ENCODE measurements at places on chromosomes 13 and 19.

DNA sequence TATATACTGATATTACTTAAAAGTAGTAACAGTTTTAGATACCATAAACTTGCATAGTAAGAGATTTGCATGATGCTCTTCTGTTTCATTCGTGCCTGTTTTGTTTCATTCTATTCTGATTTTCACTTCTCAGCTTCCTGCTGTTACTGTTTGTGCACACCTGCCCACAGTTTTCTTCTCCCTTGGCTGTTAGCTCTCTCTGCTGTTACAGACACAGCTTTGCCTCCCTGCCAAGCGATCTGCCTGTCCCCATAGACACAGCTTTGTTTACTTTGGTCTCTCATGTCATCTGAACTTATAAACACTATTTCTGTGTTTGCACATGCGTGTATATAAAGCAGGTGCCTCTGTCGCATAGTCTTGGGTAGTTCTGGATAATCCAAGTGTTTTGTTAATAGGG lies 21.4 kb upstream of the UPF3A start:
- DNase-seq: no peak

DNA sequence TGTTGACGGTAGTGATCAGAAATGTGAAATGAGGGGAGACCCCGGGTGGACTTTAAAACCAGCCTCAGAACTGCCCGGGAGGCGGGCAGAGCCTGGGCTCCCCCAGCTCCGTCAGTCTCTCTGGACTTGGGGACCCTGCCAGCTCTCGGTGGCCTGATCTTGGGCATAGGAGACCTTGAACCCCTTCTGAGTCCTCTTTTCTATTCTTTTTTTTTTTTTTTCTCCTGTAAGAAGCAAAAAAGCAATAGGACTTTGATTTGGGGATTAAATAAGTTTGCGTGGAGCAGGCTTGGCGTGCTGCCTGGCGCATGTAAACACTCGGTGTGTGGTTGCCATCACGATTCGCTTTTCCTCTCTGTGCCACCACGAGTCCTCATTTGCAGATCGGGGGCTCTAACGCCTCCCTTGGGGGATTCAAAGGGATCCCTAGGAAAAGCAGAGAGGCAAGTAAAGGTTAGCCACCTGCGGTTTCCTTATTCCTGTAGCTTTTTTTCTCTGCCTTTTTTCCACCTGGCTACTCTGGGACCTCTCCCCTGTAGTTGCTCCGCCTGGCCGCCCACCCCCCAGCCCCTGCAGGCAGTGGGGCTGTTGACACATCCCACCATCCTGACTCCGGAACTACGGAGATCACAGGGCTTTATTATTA lies 1.3 kb downstream of the SAFB start:
- DNase-seq: no peak

- no peak for DNase-seq
Measured at GRCh38 chr13:41407380-41407779, 50.0 kb upstream of the RGCC start.

DNA sequence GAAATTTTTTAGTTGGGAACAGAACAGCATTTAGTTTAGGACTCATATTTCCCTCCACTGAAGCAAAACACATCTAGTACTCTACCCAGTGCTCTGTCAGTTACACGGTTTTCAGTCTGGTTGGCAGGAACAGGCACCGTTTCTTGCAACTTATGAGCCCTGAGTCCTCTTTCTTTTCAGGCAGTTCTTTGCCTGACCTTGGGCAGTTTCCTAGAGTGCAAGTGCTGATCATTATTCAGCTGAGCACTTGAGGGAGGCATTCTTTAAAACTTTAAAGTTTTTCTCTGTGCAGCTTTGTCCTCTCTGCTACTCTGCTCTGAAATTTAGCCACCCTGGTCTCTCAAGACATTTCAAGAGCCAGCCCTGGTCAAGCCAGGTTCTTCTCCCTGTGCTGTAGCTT lies 96.1 kb downstream of the MYO16 start:
- no peak for DNase-seq

DNA sequence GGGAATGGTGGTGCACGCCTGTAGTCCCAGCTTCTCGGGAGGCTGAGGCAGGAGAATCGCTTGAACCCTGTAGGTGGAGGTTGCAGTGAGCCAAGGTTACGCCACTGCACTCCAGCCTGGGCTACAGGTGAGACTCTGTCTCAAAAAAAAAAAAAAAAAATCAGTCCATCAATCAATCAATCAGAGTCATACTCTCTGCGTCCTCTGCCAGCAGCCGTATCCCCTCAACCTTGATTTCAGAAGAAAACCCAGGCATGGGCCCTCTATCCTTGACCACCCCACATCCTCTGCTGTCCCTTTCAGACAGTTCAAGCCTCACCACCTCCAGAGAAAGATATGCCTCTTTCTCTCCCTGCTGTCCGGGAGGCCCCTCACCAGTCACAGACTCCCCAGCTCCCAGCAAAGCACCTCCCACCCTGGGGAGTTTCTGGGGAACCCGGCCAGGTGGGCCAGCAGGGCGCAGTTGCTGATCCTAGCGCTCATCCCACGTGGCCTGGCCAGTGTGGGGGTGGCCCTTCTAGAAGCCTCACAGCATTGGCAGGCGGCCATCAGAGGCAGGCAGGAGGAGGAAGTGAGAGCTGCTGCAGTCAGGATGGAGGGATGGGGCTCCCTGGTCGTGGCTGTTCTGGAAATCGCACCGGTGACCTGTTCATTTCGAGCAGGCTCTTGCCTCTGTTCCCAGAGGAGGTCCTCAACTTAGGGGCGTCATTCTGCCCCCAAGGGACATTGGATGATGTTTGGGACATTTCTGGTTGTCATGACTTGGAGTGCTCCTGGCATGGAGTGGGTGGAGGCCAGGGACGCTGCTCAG lies 10.2 kb upstream of the JSRP1 start:
- DNase-seq: no peak

DNA sequence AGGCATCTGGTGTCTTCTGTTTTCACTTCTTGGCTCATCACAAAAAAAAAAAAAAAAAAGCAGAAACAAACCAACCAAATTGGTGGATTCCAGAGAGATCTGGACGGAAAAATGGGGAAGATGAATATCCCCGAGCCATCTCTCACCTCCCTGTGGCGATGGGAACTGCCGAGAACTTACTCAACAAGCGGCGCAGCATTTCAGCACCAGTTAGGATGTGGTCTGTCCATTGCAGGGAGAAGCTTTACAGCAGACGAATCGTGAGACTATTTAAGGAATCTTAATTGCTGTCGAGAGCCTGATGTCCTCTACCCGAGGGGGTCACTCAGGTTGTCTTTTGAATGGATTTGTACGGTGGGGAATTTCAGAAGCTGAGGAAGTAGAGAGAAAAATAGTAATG lies 17.3 kb upstream of the KDM4B start:
- no peak for DNase-seq

- no peak for DNase-seq
Measured at GRCh38 chr13:39510316-39510695, 92.7 kb downstream of the LHFPL6 start.

DNA sequence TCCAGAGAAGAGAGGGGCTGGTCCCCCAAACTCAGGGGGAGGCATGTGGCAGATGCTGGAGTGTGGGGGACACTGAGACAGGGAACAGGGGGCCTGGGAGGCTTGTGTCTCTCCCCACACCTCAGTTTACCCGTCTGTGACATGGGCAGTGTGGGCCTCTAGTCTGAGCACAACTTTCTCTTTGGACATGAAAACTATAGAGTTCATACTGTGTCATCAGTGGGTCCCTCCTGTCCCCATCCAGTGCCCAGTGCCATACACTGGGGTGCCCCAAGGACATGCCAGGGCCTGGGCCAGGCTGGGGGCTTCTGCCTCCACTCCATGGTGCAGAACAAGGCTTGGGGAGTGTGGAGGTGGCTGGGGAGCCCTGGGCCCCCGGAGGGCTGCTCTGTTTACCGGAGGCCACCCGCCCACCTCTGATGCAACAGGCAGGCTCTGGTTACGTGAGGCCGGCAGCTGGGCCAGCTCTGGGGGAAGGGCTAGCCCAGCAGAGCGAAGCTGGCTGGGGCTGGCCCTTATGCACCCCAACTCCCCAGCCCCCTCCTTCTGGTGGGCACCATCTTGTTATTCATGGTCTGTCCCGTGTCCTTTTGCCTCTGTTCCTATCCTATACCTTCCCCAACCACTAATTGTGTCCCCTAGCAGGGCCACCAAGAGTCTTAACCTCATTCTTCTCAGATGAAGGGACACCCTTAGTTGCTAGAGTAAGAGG lies 1.9 kb upstream of the MEF2B start:
- no peak for DNase-seq

DNA sequence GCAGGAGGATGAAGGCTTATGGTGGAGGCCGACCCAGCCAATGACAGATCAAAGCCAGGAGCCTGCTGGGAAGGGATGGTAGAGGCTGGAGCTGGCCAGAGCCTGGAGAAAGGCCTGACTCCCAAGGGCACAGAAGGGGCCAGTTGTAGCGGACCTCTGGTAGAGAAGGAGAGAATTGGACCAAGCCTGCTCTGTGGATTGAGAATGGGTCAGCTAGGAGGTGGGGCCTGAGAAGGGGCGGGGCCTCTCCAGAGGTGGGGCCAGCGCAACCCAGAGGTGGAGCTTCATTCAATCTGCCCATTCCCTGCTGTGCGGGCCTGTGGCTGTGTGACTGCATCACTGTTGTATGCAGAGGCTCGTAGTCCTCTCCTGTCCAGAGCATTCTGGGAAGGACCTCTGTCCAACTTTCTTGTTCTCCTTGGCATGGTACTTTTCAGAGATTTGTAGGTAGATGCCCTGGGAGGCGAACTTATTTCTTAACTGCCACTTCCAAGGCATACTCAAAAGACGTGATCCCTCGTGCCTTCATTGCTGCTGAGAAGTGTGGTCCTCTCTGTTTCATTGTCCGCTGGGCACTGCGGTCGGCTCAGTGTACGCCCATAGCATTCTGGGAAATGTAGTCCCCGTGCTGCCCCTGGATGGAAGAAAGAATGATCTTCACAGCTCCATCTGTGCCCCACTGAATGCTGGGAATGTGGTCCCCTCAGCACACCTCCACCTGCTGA lies 6.7 kb downstream of the GRIN2D start:
- DNase-seq: no peak

DNA sequence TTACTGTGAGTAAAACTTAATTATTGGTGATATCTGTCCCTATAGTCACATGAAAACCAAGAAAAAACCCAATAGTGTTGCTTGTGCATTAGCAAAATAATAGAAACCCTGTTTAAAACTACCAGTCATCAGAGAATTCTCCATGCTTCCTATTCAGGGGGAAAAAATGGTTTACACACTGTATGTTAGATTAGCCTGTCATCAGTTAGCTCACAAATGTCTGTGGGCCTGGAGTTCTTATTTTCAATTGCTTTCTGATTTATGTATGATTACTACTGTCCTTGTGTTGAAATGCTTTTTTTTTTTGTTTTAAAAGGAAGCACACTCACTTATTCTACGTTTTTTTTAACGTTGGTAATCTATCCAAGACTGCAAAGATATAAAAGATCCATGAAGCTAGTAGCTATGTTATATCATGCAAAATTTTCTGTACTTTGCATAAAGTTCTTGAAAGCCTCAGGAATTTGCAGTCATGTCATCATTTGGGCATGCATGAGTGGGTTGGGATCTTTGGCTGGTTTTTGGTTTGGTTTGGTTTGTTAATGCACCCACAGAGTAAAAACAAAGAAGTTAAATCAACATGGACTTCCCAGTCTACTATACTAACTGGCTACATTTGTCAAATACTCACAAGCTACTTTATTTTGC lies 25.9 kb downstream of the RXFP2 start:
- DNase-seq: no peak

- DNase-seq: no peak
Measured at GRCh38 chr13:52725302-52725701, 14.3 kb downstream of the CNMD start.

GRCh38 chr19:49890349-49891311 lies 6.1 kb downstream of the IL4I1 start:
- peak; percentile 55 for DNase-seq

DNA sequence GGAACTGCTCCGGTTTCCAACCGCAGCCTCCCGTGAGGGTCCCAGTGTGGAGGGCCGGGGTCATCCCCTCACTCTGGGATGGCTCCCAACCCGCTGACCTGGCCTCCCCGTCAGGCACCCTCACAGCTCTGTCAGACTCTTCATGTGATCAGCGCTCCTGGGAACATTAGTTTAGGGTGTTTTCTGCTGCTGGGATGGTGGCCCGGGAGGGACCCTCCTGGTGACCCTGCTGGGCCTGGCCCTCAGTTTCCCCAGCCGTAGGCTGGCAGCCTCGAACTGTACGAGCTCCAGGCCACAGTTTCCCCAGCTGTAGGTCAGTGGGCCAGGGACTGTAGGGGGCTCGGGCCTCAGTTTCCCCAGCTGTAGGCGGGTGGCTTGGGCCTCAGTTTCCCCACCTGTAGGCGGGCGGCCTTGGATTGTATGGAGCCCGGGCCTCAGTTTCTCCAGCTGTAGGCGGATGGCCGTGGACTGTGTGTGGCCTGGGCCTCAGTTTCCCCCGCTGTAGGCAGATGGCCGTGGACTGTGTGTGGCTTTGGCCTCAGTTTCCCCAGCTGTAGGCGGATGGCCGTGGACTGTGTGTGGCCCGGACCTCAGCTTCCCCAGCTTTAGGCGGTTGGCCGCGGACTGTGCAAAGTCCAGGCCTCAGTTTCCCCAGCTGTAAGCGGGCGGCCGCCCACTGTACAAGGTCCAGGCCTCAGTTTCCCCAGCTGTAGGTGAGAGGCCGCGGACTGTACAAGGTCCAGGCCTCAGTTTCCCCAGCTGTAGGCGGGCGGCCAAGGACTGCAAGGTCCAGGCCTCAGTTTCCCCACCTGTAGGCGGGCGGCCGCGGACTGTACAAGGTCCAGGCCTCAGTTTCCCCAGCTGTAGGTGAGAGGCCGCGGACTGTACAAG lies 1.3 kb upstream of the PTBP1 start:
- no peak for DNase-seq

DNA sequence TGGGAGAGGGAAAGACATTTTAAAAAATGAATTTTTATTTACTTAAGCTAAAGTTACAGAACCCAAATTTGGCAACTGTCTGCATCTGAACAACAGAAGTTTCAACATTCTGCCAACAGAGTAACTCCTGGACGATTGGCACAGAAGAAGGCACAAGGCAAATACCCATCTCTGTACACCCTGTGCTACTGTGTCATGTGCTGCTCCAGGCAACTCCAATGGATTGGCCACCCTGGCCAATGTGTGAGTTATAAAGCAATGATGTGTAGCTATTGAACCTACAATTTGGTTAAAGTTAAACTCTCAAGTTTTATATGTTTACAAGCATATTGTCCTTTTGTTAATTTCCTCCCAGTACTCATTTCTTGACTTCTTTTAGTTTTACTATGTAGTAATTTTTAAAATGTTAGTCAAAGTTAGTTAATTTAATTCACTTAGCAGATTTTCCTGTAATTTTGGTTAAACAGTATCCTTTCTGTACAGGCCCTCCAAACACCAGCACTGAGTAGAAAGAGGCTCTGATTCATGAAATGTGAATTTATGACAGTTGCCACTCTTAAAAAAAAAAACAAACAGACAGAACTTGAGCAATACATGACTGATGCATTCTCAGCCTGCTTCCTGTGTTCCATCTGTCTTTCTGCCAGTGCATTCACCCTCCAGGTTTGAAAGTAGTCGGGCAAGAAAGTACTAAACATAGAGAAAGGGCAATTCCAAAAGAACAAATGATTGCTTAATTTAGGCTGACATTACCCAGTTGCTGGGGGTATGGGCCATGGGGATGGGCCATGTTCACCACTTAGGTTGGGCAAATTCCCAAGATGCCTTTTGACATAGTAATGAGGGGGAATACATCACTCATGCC lies 5.9 kb downstream of the STARD13 start:
- no peak for DNase-seq

Measured in stimulated activated CD4-positive, alpha-beta T cell treated with anti-CD3 and anti-CD28 coated beads, Interleukin-12 subunit alpha, Interleukin-12 subunit beta, amount 100 ng/mL, for 24 hours (primary cell).